ENCODE measurements at places on chromosomes 7 and 10.

GRCh38 chr10:73095481-73096021 is 1.1 kb downstream of the P4HA1 start:
- no peak for DNase-seq

DNA sequence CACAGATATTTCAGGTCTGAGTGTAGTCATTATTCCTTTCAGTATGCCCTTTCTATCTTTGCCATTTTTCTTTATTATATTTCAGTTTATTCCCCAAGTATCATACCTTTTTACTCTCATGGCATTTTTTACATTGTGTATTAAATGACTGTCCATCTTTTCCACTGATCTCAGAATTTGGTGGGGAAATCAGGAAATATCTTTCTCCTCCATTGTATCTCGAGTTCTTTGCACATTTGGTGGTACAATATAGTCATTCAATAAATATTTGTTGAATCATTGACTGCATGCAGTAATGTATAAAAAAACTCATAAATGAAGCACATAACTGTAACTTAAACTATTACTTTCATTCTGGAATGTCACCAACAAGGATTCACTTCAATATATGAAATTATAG is 354.7 kb downstream of the HGF start:
- DNase-seq = no peak

DNA sequence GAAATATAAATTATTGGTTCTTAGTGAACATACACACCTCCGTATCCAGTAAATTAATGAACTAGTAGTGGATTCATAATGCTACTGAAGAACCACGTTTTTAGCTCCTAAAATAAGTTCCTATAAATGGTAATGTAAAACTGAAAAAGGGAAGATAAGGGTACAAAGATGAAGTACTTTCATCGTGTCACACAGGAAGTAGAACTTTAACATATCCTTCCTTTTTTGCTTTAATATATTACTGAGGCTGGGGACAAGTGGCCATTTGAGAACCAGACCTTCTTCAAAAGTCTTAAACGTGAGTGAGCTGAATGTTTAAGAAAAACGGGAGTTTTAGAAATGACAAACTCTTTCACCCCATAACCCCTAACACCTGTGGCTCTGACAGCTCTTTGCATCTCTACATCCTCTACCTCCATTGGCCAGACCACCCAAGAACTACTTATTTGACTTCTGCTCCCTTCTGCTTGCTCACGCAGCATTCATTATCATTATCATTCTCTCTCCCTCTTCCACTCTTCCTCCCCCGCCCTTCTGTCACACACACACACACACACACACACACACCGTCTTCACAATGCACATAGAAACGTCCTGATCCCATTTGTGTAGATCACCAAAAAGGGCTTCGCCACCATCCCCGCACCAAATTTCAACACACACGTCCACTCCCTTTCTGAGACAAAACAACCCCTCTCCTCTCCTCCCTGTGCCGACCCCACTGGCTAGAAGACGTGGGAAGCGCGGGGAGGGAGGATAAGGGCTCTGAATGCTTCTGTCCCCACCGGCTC is 677 bp downstream of the SKAP2 start:
- no peak for DNase-seq

DNA sequence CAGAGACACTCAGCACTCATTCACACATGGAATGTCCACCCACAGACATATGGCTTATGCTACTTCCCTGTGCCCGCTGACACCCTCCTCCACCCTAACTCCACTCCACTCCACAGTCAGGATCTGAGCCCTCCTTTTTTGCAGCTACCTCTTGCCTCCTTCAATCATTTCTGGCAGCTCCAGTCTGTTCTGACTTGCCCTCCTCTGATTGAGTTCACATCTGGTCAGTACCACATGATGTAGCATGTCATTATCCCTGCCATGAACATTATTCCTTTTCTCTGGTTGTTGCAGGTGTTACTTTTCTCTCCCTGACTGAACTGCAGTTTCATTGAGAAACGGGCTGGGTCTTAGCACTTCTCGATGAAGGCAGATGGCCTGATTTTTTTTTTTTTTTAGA is 130.1 kb upstream of the EGR2 start:
- DNase-seq = no peak

- no peak for DNase-seq
Measured at GRCh38 chr7:7221599-7222038, 39.3 kb downstream of the C1GALT1 start.

DNA sequence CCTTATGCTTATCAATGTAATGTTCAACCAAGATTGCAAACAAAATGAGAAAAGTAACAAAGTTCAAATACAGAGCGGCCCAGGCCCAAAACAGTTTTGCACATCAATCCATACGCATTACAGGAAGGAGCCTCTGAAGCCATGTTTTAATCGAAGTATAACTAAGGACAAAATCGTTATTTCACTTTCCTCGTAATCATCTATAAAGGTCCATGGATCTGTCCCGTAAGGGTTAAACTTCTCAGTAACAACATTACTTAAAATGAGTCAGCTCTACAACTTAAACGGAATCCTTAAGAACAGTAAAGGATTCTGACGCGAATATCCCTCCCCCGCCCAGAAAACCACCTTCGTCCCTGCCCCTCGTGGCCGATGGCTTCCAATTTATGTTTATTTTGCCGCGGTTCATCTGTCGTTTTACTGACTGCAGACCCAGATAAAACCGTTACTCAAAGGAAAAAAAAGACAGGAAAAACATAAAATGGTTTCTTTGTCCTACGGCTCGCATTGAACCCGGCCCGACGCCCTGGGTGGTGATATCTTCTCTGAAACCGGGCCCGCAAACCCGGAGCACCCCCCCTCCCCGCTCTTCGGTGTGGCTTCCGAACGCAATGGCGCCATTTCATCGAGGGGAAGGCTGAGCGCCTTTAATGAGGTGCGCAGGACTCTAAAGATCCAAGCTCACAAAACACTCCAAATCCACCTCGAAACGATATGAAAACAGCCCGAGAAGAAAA is 1.1 kb downstream of the HNRNPA2B1 start:
- DNase-seq = peak; percentile 71

DNA sequence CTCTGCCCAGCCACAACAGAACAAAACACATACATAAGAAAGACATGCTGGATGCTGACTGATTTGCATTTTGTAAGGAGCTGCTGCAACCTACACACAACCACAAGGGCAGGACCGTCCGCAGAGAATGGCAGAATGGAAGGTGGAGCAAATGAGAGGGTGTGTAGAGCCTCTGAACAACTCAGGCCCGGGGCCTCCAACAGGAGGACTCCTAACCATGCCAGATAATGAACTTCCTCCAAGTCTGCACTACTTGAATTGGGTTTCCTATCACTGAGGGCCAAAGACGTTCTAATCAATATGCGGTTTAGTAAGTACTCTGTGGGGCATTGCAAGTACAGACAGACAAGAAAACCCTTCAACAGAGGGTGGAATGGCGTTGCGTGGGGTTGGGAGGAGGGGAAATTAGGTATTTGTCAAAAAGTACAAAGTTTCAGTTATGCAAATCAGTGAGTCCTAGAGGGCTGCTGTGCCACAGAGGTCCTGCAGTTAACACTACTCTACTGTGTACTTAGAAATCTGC is 14.6 kb downstream of the VOPP1 start:
- DNase-seq = no peak

- DNase-seq = no peak
Measured at GRCh38 chr10:133400624-133401424, 6.9 kb downstream of the MTG1 start.

DNA sequence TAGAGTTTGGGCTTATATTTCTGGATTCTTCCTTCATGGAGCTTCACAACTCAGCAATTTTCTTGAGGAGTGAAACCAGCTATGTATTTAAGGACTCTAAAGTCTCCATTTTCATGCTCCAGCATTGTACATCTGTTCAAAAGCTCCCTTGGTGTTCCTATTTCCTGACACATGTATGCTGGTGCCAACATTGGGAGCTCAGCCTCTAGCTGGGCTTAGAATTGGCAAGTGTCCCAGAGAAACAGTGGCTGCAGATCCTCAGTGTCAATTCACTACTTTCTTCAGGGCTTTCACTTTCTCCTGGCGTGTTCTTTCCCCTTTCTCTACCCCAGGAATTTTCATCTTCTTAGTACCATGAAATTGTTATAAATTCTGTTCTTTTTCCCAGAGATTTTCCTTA is 103.1 kb downstream of the ZNF467 start:
- DNase-seq = no peak

- no peak for DNase-seq
Measured at GRCh38 chr10:59623133-59624121, 86.2 kb downstream of the SLC16A9 start.

- DNase-seq = no peak
Measured at GRCh38 chr7:82655965-82656364, 212.4 kb upstream of the CACNA2D1 start.

GRCh38 chr10:114755537-114755936 is 66.0 kb upstream of the FHIP2A start:
- DNase-seq = no peak

DNA sequence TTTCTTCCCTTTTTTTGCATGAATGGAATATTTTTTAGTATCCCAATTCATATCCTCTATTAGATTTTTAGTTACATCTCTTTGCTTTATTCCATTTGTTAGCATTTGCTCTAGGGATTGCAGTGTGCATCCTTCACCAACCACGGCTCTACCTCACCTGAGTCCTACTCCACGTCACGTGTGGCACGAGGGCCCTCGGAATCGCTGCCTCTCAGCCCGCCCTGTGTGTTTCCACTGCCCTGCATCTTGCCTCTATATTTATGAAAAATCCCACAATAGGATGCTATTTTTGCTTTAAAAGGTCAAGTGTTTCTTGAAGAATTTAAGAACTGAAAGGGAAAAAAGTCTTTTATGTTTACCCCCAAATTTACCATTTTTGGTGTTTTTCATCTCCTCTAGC is 41.0 kb downstream of the CFAP46 start:
- no peak for DNase-seq

DNA sequence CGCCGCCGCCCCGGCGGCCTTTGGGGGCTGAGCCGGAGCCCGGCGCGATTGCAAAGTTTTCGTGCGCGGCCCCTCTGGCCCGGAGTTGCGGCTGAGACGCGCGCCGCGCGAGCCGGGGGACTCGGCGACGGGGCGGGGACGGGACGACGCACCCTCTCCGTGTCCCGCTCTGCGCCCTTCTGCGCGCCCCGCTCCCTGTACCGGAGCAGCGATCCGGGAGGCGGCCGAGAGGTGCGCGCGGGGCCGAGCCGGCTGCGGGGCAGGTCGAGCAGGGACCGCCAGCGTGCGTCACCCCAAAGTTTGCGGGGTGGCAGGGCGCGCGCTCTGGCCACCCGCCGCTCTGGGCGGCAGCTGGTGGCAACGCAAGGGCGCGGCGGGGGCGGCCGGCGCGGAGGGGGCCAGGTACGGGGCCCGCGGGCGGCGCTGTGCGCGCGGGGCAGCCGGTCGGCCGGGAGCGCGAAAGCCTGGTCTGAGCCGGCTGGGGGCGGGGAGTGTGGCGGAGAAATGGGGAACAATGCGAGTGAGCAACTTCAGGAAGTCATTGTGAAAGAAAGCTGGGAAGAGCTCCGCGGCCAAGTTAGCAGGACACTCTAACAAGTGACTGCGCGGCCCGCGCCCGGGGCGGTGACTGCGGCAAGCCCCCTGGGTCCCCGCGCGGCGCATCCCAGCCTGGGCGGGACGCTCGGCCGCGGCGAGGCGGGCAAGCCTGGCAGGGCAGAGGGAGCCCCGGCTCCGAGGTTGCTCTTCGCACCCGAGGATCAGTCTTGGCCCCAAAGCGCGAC is at the start of gene IKZF1:
TSS of gene IKZF1 (plus strand) at position 588 of the 782 bp plus-strand sequence. CDS start 14,346 bp downstream, outside the sequence.
- DNase-seq = no peak

GRCh38 chr7:43791-44540 is 148.4 kb upstream of the FAM20C start:
- DNase-seq = no peak

DNA sequence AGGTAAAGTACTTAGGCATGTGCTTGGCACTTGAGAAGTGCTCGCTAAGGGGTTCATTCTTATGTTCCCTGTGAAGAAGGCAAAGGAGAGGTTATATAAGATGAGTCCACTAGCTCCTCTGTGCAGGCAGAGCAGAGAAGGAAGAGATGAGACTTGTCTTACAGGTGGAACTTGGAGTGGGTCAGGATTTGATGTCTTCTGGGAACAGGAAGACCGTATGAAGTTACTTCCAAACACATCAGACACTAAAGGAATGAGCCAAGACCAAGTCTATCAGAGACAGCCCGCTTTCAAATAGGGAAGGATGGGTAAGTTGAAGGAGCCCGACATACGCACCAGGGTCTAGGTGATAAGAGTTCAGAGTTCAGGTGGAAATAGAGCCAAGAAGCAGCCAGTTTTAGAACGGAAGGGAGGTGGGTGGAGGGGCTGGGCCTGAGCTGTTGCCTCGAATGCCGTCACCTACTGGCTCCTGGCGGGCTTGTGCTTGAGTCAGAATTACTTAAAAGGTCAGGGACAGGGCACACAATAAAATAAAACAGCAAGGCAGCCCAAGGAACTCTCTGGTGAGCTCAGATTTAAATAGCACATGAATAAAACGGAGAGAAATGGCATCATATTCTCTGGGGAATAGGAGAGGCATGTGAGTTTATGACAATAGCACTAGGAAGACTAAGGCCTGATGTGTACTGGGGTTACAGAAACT is 56.1 kb upstream of the GRB10 start:
- no peak for DNase-seq

- no peak for DNase-seq
Measured at GRCh38 chr7:148570510-148570909, 20.1 kb upstream of the C7orf33 start.

DNA sequence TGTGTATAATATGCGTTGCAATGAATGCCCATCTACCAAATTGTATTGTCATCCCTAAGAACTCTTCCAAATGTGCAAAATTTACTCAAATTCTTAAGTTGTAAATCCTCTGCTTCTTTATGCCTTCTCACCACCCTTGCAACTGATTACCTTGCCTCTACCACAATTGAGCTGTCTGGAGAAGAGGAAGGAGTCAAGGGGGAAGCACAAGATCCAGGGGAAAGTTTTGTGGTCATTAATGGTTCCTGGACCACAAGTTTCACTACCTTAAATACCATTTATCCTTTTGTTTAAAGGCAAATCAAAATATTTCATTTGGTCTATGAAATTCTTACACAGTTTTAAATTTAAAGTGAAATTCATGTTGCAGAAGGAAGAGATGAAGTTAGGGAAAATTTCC is 16.7 kb downstream of the CRPPA start:
- DNase-seq = no peak

DNA sequence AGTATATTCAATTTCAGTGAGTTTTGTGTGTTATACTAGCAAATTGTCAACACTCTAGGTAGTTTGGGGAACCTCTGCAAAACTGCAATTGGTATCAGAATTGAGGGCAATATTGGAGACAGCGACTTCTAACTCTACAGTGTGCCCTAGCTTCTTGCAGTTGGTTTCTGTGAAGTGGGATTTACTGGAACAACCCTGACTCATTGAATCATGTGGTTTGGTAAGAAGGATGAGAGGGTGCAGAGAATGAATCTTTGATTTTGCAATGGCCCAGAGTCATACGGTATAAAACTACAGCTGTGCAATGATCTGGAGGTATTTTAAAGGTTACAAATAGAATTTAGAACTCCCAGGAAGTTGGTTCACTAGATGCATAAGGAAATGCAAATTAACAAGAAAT is 129.1 kb upstream of the PPP1R3A start:
- no peak for DNase-seq

- DNase-seq = peak; percentile 62
Measured at GRCh38 chr10:70145666-70146488, 623 bp downstream of the TYSND1 start.

All from nucleus accumbens (tissue), 56 donors.